C1 segment of cervical spinal cord (tissue), 14 donors: ENCODE measurements at places on chromosomes 5 and 9.

GRCh38 chr5:133356396-133356983 is 255.9 kb downstream of the FSTL4 start:
- no peak for DNase-seq

DNA sequence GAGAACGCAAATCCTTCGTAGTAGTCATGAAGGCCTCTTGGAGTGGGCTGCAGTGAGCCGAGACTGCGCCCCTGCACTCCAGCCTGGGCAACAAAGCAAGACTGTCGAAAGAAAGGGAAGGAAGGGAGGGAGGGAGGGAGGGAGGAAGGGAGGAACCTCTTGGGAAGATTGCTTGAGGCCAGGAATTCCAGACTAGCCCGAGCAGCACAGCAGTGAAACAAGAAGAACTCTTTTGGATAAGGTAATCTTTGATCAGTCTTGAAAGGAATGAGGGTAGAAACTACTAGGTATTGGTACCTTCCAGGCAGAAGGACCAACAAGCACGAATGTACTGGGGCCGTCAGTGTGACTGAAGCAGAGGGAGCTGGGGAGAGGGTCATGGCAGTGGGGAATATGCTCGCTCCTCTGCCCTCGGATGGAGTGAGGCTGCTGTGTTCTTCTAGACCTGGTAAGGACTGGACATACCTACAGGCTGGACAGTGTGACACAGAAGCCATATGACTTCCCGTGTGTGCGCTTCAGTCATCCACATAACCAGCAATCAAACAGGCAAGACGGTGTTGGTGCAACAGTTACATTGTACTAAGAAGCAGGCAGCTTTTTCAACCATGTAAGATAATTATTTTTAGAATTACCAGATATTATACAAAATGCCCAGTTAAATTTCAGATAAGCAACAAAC is 45.2 kb downstream of the P4HA2 start:
- DNase-seq: no peak

DNA sequence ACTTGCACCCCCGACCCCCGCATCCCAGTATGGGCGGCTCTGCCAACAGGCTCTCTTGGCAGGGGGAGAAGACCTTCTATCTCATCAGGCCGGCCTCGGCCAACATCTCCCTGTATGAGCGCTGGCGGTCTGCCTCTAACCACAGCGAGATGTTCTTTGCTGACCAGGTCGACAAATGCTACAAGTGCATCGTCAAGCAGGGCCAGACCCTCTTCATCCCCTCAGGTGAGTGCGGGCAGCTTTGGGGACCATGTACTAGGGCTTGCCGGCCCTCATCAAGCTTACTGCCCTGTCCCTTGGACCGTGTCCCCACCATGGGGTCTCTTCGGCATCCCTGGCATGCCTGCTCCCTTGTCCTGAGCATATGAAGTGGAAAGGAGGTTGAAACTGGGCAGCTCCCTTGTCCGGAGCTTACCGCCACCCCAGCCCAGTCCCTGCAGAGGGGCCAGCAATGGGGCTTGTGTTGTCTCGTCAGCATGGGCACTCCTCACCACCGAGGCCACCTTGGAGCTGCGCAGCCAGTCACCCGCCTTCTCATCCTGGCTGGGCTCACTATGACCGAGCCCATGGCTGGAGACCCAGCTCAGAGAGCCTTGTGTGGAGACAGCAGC is 78.1 kb downstream of the PHF2 start:
- DNase-seq: no peak

DNA sequence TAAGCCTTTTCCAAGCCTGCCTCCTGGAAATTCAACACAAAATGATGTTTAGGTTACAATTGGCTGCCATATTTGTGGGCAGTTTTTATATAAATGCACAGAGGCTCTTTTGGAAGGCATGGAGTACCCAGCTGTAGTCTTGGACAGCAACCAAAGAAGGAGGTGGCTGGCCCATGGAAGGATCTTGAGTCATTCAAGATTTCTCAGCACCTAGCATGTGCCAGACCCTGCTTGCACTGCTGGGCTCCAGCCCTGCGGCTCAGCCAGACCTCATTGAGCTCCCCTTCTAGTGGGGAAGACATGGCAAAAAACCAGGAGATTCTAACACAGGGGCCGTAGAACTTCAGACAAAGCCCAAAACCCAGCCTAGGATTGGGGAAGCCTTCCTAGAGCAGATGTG is 22.1 kb downstream of the JADE2 start:
- DNase-seq: no peak

GRCh38 chr5:91595424-91595823 is 212.3 kb upstream of the ARRDC3 start:
- no peak for DNase-seq

- DNase-seq: no peak
Observed at GRCh38 chr9:133869674-133870405, 122.3 kb downstream of the VAV2 start.

DNA sequence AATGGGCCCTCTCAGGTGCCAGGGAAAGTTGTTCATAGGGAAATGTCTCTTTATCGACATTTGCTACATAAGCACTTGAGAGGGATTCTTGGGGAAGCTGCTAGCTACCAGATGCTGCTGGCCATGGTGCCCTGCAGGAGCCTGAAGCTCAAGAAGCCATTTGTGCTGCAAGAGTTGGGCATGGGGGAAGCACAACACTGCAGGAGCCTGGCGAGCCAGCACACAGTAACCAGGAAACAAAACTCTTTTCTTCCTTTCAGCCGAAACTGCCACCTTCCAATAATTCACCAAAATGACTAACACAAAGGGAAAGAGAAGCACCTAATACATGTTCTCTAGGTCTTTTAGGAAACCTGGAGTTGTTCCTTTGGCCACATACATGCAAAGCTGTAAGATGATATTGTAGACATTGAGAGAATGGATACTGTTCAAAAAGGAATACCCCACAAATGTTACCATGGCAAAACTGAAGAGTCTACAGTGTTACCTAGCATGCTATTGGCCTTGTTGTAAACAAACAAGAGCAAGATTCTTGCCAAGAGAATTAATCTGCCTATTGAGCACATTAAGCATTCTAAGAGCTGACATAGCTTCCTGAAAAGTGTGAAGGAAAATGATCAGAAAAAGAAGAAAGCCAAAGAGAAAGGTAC is 26.1 kb upstream of the LARP1 start:
- no peak for DNase-seq

GRCh38 chr9:19028835-19029451 is 4.1 kb downstream of the SAXO1 start:
- no peak for DNase-seq

DNA sequence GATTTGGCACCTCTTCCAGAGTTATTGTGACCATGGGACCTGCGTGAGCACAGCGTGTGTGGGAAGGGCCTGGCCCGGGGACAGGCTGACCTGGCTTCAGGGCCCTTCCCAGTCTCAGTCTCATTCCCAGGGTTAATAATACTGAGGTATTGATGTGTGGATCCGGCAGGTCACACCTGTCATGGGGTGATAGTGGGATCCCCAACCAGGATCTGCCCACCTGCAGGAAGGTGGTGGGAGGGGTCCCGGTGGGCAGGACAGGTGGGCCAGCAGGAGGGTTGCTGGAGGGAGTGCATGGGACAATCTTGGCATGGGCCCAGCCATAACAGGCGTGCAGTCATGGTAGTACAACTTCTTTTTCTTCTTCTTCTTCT is 55.4 kb downstream of the COL15A1 start:
- no peak for DNase-seq

DNA sequence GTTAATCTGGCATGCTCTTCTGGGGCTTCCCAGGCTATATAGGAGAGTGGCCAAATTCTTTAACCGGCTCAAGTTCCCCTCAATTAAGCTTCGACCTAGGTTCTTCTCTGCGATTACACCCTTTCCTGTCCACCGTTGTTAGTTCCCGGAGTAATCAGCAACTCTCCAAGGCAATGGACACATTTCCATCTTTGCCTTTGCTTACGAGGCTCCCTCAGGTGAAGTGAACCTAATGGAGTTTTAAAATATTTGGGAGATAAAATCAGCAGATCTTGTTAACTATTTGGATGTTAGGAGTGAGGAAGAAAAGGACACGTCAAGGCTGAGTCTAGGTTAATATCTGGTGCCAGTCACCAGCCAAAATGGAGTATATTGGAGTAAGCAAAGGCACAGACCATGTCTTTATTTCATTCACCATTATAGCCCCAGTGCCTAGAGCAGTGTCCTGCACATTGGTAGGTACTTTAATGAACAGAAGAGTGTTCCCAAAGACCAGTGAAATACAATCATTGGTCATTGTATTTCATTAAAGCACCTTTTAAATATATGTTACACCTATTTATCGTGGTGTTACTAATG is 515 bp downstream of the UTP15 start:
- DNase-seq: no peak

- no peak for DNase-seq
Observed at GRCh38 chr5:135126688-135127438, 92.8 kb upstream of the PITX1 start.

GRCh38 chr9:104745852-104746251 is 1.6 kb upstream of the NIPSNAP3A start:
- no peak for DNase-seq
